ENCODE measurements at places on chromosomes 2 and 18.

DNA sequence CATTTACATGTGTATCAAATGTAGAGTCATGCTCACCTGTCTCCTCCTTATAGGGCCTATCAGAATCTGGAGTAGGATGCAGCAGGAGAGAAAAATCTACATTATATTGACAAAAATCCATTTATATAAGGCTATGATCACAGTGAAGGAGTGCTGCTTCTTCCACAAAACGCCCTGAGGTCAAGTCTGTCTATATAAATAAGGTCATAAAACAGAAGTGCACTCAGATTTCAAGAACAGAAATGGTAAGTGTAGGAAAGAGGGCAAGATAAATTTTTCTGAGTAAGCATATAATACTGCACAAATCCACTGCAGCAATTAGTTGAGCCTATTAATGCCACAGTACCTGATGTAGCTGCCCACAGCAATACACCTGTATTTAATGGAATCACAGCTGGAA, 51.8 kb downstream of the COL5A2 start:
- no peak for DNase-seq

GRCh38 chr2:236180831-236181453, 12.8 kb upstream of the GBX2 start:
- no peak for DNase-seq

GRCh38 chr2:97911922-97912575, 83.7 kb downstream of the TMEM131 start:
- DNase-seq = no peak

- DNase-seq = no peak
These were observed 73.2 kb upstream of the DSC1 start for GRCh38 chr18:31235856-31236255.

DNA sequence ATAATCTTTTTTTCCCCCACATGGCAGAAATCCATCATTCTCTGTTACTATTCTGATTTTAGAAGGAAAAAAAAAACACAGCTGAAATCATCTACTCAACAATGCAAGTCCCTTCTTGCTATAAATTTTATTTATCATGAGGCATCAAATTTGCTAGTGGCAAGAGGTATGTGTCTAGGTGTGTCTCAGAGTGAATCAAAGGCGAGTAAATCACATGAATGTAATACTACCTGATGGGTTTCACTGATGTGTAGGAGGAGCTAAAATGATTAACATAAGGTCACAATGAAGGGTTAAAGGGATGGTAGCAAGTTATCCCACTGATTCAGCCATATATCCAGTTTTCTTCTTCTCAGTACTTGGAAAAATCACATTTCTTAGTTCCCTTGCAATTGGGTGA, 24.5 kb upstream of the PELI1 start:
- no peak for DNase-seq

DNA sequence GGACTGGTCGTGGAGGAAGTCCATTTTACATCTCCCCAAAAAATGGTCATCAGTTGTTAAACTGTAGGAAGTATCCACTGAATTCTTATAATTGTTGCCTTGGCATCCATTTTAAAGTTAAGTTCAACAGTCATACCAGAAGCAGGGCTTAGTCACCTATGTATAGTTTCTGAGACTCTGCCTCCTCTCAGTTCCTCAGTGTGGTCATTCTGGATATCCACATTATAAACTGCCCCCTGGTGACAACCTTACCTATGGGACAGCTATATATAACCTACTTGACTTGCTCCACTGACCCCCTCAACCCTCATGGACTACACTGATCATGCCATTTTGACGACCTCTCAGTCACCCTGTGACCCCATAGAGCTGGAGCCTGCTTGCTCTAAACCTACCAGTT, 617.0 kb downstream of the LRP1B start:
- DNase-seq = no peak

DNA sequence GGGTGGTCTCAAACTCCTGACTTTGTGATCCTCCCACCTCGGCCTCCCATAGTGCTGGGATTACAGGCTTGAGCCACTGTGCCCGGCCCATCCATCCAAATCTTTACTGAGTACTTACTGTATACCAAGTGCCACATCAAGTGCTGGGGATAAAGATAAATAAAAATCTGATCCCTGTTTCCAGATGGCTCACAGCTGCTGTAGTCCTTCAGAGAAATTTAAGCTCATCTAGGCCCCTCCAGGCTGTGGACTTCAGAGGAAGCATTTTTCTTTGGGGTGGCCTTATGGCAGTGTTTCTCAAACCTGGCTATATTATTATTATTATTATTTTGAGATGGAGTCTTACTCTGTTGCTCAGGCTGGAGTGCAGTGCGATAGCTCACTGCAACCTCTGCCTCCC, 33.7 kb upstream of the GTF2A1L start:
- DNase-seq = no peak

GRCh38 chr2:84458551-84459017, 496 bp downstream of the SUCLG1 start:
- DNase-seq = no peak

GRCh38 chr2:86464652-86465051, 23.5 kb downstream of the KDM3A start:
- DNase-seq = no peak

DNA sequence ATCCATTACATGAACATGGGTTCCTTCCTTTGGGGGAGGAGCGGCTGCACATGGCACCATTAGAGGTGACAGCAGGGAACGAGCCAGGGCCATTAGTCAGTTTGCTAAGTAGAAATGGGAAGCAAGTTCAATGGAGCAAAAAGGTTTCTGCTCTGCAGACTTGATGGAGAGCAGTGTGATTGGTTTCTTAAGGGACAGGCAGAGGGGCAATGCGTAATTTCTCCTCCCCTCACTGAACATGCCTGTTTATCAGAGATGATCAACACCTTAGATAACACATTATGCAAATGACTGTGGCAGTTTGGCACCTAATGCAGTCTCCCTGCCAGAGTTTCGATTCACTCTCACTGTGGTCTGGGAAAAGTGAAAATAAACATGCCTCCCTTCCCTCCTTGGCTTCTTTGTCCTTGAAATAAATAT, 414.5 kb downstream of the STK39 start:
- no peak for DNase-seq

DNA sequence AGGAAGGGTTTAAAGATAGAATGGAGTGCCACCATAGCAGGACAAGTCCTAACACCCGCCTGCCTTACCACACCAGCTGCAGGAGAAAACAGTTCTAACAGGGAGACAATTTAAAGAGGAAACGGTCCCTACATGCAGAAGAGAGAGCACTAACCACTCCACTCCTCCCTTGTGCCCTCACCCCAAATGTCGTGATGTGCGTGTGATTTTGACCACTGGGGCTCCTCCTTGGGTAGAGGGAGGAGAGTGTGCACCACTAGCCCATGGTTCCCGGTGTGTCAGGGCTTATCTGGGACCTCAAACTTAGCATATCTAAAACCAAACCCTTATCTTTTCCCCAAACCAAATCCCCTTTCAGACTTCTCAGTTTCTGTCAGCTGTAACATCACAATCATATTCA, 105.5 kb upstream of the CCDC68 start:
- DNase-seq = no peak

DNA sequence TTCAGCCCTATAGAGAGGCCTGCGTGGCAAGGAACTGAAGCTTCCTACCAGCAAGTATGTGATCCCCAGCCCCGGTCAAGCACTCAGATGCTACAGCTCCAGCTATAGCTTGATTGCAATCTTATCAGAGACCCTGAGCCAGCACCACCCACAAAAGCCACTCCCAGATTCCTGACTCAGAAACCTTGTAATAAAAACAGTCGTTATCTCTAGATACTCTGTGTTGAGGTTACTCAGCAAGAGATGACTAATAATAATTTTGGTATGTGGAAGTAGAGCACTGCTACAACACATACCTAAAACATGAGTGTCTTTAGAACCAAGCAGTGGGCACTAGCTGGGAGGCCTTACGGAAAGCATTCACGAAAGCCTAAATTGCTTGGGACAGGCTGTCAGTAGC, 216.9 kb downstream of the UXS1 start:
- no peak for DNase-seq

DNA sequence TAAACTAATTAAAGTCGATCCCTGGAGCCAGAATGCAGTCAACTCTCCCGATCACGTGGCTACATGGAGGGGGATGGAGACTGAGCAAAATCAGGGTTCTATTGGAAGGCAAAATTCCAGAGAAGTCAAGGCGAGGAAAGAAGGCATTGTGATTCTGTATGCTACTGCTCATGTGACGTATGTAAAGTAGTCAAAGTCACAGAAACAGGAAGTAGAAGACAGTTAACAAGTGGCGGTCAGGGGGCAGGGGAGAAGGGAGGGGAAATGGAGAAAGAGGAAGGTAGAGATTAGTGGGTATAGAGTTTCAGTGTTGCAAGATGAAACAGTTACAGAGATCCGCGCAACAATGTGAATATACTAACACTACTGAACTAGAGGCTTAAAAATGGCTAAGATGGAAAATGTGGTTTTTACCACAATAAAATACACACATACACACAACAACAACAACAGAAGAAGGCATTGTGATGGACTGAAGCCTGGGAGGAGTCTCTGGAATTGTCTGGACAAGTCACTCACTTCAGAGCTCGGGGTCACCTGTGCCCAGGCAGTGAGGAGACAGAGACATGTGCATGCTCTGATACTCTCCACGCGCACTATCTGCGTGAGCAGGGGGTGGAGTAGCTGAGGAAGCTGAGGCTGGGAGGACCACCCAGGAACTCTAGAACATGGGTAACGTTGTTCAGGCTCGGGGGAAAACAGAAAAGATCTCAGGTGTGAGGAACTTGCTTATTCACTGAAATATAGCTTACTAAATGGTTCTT, 89.9 kb upstream of the CDCA7 start:
- DNase-seq = no peak

DNA sequence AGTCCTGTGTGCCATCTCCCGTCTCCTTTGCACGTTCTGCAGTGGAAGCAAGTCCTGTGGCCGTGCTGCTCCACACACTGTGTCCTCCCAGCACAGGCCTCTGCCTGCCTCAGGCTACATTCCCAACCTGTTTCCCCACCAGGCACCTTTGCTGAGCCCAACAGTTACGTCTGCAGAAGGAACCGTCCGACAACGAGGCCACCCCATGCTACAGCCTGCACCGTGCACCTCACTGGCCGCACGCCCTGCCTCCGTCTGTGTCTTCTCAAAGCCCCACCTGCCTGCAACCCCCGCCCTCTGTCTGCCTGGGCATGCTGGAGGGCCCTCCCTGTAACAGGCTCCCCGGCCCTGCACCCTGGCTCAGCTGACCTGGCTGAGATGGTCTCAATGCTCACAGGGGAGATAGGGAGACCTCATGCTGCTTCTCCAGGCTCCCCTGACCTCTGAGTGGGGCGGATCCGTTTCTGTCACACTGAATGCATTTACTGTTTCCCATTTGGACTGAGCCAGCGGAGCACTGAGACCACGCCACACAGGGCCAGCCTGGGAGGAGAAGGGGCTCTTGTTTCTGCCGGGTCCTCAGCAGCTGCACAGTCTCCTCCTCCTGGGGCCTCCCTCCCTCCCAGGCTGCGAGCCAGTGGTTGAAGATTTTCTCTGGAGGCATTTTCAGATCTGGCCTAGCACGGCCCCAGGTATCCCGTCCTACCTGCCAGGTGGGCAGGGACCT, 109.1 kb upstream of the OTOS start:
- no peak for DNase-seq

- no peak for DNase-seq
These were observed 277.8 kb downstream of the SETBP1 start for GRCh38 chr18:44958455-44958854.

- DNase-seq = no peak
These were observed 66.1 kb downstream of the CTNNA2 start for GRCh38 chr2:79578952-79579351.

DNA sequence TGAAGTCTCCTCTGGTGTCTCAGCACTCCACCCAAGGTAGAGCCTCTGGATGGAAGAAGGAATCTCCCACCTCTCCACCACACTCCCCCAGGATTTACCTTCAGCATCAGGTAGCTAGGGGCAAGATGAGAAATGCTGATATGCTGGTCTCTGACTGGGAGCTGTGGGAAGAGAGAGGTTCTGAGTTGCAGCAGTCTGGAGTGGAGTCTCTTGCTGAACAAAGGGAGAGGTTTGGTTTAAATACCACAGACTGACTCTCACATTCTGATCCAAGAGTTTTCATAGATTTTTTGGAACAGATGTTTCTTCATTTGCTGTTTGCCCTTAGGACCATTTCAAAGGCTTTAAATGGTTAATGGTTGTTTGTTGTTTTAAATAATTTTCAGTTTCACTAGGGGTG, 1.1 kb upstream of the CFLAR start:
- no peak for DNase-seq

- peak; percentile 91 for DNase-seq
These were observed 94.5 kb downstream of the ZBTB7C start for GRCh38 chr18:48314690-48315089.

GRCh38 chr2:100013892-100014677, 128.3 kb downstream of the AFF3 start:
- DNase-seq = no peak

- DNase-seq = no peak
These were observed 19.4 kb upstream of the RNF138 start for GRCh38 chr18:32072321-32072720.

GRCh38 chr2:147297820-147298219, 547.0 kb upstream of the ACVR2A start:
- no peak for DNase-seq

DNA sequence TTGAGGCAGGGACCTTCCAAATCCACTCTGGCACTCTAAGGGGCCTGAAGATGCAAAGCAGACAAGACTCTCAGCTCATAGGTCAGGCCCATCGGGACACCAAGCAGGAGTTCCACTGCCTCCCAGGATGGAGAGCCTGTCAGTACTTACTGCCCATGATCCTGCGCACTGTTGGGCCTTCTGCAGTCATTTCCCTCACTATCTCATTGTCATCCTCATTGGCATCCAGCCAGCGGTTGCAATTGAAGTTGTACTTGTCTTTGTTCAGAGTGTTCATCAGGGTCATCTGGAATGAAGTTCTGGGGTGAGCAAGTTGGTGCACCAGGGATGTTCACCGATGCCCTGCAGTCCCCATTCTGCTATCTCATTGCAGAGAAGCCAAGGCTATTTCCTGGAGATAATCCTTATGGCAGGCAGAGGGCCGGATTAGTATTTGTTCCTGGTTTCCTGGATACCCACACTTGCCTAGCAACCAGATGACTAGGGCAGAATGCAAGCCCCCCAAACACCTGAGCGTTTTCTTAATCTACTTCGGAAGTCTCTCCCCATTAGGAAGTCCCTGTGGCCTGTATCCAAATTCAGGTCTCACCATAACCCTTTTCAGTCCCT, 65.1 kb downstream of the LOXHD1 start:
- no peak for DNase-seq

DNA sequence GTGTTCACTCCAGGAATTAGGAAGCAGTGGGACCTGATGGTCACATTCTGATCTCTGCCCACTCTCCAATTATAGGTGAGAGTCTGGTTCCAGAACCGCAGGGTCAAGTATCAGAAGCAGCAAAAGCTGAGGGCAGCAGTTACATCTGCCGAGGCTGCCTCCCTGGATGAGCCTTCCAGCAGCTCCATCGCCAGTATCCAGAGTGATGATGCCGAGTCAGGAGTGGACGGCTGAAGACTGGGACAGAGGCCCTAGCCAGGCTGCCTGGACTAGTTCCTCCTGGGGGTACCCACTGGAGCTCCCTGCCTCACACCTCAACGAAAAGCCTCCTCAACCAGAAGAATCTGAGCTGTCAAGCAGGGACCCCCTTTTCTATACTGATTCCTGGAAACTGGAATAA, 3.3 kb upstream of the SMYD5 start:
- no peak for DNase-seq

Data from COR-L47 (cell line).